ENCODE measurements at places on chromosomes 16 and 17.
A peak's percentile ranks its signal among the peaks of the same experiment; 100 is the strongest.

- no peak for DNase-seq
These were observed 29.2 kb upstream of the MPHOSPH6 start for GRCh38 chr16:82199209-82199608.

GRCh38 chr17:61461586-61461966 is 9.4 kb downstream of the TBX4 start:
- no peak for DNase-seq

DNA sequence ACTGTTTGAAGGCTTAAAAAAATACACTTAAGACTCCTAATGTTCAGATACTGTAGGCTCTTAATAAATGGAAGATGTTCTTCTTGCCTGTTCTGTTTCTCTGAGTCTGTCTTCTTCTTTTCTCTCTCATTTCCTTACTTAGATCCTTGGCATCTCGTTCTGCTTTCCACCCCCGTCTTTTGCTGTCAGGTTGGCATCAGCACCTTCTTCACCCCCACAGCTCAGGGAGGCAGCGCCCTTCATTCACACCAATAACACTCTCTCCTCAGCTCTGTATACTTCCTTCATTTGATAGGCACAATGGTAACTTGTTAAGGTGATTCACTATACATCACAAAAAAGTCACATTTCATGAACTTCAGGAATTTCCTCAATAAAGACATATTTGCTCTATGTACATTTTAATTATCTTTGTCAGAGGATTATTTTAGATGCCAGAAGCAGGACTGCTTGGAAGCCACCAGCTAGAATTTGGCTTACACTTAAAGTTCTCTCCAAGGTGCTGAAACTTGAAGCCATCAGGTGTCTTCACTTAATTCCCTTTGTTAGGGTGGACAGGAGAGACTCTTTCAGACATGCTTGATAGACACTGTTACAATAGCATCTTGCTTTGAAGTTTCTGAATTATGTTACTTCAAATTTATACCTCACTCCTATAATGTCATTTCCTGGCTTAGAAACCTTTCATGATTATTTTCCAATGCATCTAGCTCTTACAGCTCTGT is 670.1 kb upstream of the C16orf82 start:
- no peak for DNase-seq

GRCh38 chr17:13557077-13557476 is 44.7 kb downstream of the HS3ST3A1 start:
- DNase-seq: no peak

DNA sequence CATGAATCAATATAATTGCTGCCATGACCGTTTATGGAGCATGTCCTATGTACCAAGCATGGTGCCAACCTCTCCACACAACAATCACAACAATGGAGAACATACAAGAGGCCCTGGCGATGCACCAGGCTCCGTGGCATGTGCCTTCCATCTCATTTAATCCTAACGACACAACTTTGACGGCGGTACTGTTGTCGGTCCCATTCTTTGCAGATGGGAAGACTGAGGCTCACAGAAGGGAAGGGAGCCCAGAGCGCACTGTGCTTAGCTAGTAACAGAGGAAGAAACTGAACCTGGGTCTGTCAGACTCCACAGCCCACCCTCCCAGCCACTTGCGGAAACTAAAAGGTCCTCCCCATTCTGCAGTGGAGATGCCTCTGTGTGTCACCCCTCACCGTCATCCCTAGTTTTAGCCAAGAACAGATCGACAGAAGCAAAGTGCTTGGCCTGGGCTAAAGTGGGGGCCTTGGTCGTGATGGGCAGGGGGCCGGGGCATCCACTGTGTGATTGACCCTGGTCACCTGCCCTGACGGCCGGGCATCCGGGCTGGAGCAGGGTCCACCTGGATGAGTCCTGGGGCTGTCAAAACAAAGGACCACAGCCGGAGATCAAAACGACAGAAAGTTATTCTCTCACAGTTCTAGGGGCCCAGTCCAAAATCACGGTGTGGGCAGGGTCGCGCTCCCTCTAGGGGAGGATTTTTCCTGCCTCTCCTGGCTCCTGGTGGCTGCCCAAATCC is 183.9 kb downstream of the C16orf95 start:
- DNase-seq: peak; percentile 68

GRCh38 chr17:81543339-81543675 is 8.8 kb downstream of the FAAP100 start:
- DNase-seq: no peak

DNA sequence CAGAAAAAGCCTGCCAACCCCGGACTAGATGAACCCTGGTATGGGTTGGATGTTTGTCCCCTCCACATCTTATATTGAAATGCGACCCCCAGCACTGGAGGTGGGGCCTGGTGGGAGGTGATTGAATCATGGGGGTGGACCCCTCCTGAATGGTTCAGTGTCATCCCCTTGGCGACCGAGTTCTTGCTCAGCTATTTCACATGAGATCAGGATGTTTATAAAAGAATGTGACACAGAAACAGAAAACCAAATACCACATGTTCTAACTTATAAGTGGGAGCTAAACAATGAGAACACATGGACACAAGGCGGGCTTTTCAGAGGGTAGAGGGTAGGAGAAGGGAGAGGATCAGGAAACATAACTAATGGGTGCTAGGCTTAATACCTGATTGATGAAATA is 576.0 kb upstream of the HSBP1 start:
- no peak for DNase-seq

GRCh38 chr17:31678431-31678830 is 180.6 kb downstream of the COPRS start:
- peak; percentile 55 for DNase-seq

GRCh38 chr16:2948807-2949704 is 15.0 kb upstream of the KREMEN2 start:
- DNase-seq: no peak

DNA sequence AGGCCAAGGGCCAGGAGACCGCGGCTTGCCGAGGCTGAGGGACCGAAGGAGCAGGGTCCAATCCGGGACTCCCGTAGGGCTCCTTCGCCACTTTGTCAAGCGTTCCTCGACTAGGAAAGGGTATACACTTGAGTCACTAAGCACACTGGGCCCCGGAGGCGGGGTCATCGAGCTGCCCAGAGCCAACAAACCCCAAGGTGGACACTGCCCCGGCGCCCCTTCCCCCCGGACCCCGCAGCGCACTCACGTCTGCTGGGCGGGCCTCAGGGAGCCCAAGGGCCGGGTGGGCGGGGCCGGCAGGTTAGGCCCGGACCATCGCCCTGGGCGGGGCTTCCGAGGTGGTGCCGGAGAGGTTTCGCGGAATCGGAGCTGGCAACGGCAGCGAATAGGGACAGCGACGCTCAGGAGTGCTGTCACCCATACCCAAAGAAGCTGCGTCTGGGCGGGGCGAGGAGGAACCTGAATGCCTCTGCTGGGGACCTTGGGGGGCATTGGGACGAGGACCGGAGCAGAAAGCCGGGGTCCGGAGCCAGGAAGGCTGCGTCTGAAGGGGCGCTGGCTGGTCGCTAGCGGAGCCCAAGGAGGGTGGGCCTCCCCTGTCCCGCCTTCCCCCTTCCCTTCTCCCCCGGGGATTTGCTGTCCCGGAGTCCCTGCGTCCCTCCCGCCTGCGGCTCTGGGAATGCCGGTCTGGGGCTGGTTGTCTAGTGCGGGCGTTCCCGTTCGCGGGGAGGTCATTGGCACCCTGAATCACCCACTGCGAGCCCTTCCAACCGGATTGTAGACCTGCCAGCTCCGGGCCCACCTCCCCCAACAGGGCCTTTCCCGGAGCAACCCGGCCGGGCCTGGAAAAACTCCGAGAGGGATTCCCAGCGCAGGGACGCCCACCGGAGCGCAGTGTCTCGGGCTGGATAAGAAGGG is 118.2 kb upstream of the SMURF2 start:
- peak; percentile 89 for DNase-seq

GRCh38 chr17:60231234-60231633 is 81.5 kb downstream of the CA4 start:
- no peak for DNase-seq

GRCh38 chr17:61403801-61404662 is 4.4 kb downstream of the TBX2 start:
- no peak for DNase-seq

DNA sequence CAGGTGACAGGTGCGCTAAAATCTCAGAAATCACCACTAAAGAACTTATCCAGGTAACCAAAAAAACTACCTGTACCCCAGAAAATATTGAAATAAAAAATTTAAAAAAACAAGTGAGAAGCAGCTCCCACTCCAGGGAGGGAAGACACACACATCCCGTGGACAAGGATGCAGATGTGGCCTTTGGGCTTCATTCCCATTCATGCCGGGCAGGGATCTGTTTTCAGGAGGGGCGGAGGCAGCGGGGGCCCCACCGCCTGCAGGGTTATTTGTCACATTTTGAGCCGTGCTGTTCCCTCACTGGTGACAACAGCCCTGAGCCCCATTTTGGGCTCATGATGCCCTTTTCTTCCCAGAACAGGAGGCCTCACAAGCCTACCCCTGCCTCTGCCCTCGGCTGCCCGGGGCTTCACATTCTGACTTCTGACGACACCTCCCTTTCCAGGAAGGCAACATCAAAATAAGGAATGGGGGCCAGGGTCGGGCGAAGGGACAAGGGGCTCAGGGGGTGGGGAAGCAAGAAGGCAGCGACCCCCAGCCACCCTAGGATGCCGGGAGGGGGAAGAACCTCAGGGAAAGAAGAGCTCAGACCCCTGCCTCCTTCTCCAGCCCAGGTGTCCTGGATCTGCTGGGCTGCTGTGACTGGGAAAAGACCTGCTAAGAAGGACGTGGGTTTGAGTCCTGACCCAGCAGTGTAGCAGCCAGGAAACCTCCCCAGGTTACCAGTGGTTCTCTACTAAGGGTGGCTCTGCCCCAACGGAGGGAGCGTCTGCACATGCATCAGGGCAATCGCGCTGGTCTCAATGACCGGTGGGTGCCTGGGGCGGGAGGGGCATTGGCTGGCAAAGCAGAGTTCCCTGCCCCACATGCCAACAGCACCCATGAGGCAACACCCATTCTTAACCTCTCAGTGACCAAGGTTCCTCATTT is 2.3 kb upstream of the CD79B start:
- no peak for DNase-seq

DNA sequence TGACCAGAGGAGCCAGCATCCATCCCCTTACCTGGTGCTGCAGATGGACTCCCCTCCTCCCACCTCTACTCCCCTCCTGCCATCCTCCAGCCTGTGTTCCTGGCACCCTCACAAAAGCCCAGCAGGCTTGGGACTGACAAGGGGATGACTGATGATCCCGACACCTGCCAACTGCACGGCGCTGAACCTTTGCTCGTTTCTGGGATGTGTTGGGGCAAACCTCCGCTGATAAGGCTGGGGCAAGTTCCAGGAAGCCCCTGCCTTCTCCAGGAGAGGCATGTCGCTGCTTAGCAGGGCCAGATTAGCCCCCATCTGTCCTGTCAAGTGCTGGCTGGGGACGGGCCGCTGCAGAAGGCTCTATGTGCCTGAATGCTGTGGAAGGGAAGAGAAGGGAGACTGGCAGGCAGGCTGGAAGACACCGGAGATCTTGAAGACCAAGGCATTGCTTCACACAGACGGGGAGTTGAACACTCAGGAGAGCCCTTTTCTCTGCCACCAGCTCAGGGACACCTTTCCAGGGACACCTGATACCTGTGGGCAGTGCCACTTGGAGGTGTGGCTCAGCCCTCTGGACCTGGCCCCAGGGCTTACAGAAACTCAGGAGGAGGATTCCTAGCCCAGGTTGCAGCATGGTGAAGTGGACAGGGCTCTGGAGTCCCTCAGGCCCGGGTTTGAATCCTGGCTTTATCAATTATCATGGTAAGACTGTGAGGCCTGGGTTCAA is 973 bp upstream of the KRT15 start:
- DNase-seq: no peak

- DNase-seq: no peak
These were observed 438.1 kb downstream of the WWOX start for GRCh38 chr16:78537511-78537910.

- DNase-seq: no peak
These were observed 49.1 kb downstream of the RAI1 start for GRCh38 chr17:17730250-17730935.

DNA sequence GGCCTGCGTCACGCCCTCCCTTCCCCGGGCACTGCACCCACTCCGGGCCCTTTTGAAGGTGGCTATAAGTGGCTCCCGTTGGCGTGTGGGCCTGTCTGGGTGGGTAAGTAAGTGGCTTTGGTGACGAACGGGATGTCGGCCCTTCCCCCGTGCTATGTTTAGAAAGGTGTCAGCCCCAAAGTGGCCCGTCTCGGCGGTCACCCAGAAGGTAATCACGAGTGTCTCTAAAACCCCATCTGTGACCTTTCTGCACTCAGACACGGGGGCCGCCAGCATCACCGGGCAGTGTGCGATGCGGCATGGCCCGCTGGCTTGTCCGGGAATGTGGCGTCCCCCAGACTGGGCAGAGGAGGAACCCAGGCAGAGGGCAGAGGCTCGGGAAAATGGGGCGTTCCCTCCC is 88.2 kb downstream of the IRX5 start:
- DNase-seq: no peak

- DNase-seq: no peak
These were observed 1.7 kb downstream of the WBP2 start for GRCh38 chr17:75853433-75853832.

DNA sequence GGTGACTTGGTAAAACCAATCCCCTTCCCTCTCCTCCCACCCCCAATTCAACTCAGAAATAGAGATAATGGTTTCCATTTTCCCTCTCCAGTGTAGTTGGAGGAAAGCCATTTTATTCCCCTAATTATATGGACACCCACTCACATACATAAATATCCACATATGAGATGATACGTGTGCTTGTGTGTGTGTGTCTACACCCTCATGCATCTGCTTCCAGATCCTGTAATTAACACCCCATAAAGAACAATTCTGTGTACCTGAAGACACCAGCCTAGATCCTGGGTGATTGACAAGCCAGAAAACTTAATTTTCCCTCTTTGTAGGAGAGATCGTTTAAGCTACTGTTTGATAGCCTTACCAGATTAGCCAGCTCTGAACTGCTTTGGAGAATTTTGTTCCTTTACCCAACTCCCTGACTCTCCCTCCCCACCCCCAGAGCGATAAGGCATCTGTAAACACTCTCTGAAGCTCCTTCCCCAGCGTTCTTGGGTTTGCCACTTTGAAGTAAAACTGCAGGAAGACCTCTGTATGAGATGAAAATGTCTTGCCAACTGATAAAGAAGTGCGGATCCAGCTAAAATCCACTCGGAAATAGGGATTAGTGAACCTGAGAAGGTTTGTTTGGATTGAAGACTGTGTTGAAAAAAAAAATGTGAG is 175.7 kb downstream of the RGS9 start:
- no peak for DNase-seq

- DNase-seq: no peak
These were observed 6.4 kb upstream of the CCDC57 start for GRCh38 chr17:82219083-82219482.

GRCh38 chr17:8162997-8163977 is 539 bp upstream of the VAMP2 start:
- DNase-seq: no peak

- DNase-seq: no peak
These were observed 98.8 kb downstream of the IRX5 start for GRCh38 chr16:55029509-55029908.

Measured in mesenteric fat pad (tissue), 1 donor.